DMS153 (cell line): ENCODE measurements at places on chromosomes 2 and 18.

DNA sequence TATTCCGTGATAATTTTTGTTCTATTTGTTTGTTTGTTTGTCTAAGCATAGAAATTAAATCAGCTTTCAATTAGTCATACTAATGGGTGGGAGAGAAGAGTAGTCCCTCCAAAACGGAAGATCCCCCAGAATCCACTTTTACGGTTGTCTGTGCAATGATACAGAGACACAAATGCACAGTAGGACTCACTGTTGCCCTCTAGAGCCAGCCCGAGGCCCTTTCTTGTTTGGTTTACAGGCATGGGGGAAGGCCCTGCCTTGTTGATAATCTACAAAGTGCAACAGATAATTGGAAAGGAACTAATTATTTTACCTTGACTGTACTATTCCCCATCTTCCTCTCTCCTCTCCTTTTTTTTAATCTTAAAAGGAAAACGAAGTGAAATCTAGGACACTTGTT lies 121.1 kb downstream of the ACOXL start:
- peak; percentile 2 for DNase-seq

DNA sequence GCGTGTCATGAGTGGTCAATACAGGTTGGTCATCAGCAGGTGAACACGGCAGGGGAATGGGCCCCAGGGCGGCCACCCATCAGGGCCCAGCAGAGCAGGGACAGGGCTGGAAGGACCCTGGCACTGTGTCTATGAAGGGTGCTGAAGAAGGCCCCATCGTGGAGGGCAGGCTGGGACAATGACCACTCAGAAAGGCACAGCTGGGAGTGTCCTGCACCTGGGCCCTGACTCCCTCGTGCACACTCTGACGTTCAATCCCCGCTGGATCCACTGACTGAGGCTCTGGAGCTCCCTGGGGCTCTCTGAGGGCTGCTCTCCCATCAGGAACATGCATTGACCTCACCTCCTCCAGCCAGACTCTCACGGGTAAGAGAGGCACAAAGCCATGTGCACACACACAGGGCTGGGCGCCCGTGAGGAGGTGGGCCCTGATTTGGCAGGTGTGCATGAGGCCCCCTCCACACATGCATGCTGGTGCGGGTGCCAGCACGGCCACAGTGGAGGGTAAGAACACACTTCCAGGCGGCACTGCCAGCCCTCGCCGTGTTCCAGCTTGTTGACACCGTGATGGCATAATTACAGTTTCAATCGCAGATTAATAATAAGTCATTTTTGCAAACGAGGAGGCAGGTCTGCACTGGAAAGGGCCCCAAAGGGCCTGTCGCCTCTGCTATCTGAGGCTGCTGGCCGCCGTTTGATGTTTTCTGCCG lies 58.5 kb downstream of the SMAD7 start:
- DNase-seq, result no peak

DNA sequence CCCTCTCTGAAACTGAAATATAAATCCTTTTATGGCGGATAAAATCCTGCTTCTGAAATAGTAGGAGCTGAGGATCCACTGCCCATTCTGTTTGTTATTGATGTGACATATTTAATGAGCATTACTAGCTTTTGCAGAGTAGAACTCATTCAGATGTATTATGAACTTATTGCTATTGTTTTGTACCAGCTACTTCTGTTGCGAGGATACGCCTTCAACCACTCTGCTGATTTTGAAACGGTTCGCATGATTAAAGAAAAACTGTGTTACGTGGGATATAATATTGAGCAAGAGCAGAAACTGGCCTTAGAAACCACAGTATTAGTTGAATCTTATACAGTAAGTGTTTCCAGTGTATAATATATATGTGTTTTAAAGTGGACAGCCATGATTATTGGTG lies 27.7 kb downstream of the ACTR2 start:
- no peak for DNase-seq

GRCh38 chr2:219613461-219614070 lies 13.9 kb upstream of the SLC4A3 start:
- DNase-seq, result no peak

- no peak for DNase-seq
These were observed 23.0 kb downstream of the BIN1 start for GRCh38 chr2:127083819-127084503.

DNA sequence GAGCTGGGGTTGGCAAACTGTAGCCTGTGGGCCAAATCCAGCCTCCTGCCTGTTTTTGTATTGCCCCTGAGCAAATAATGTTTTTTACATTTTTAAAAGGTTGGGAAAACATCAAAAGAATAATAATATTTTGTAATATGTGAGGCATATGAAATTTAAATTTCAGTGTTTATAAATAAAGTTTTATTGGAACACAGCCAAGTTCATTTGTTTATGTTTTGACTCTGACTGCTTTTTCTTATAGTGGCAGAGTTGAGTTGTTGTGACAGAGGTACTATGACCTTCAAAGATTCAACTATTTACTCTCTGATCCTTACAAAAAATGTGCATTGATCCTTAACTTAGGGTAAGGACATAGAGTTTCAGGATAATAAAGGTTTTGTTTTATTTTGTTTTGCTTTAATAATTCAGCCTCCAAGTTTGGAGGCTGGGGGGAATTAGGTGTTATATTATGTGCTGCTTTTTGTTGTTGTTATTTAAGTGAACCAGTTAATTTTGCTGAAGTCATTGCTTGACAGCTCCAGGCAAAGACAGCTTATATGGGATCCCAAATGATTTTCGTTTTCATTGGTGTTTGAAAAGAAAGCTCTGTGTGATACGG lies 24.5 kb downstream of the SETBP1 start:
- DNase-seq, result no peak

DNA sequence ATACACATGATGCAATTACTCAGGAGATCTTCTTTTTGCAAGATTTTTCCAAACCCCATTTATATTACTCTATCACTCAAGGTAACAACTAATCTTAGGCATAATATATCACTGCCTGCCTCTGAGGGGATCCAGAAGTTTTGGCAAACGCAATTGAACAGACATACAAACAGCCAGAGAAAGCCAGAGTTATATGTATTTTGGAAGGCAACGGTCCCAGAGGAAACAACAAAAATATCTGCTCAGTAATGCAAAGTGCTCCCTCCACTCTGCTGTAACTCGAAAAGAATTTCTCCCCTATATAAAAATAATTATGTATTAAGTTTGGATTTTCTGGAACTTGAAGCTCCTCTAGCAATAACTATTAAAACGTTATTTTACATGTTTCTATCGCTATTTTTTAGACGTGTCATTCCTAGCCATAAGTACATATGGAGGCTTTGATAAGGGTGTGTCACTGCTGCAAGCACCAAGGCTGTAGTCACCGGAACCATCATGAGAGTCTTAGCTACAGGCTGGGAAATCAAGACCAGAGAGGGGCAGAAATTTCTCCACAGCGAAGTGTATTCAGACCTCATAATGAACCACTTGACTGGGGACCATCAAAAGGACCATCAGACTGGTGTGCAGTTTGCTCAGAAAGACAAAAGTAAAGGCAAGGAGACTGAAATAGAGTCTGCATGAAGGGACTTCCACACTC lies 3.7 kb upstream of the GKN1 start:
- DNase-seq, result no peak

DNA sequence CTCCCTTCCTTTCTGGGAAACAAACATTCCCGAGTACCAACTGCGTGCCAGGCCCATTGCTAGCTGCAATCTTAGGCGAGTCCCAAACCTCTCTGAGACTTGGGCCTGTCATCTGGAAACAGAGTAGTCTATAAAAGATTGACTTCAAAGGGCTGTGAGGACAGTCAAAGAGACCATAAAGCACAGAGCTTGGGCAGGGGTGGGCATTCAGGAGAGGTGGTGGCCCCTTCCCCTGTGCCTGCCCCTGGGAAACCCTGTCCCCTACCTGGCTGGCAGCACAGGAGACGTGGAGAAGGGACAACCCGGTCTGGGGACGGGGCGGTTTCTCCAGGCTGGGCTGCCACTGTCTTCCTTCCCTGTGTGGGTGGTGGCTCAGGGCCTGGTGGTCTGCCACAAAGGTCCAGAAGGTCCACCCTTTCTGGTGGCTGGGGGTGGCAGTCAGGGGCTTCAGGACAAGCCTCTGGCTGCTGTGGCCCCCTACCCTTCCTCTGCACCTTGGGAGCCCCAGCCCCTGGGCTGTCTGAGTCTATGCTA lies 33.9 kb upstream of the FOSL2 start:
- DNase-seq, result no peak

GRCh38 chr2:226981791-226982326 lies 146.0 kb downstream of the RHBDD1 start:
- DNase-seq, result no peak

GRCh38 chr2:196389670-196390069 lies 218.3 kb upstream of the STK17B start:
- no peak for DNase-seq

- no peak for DNase-seq
These were observed 799.7 kb upstream of the FSHR start for GRCh38 chr2:49954059-49954458.

DNA sequence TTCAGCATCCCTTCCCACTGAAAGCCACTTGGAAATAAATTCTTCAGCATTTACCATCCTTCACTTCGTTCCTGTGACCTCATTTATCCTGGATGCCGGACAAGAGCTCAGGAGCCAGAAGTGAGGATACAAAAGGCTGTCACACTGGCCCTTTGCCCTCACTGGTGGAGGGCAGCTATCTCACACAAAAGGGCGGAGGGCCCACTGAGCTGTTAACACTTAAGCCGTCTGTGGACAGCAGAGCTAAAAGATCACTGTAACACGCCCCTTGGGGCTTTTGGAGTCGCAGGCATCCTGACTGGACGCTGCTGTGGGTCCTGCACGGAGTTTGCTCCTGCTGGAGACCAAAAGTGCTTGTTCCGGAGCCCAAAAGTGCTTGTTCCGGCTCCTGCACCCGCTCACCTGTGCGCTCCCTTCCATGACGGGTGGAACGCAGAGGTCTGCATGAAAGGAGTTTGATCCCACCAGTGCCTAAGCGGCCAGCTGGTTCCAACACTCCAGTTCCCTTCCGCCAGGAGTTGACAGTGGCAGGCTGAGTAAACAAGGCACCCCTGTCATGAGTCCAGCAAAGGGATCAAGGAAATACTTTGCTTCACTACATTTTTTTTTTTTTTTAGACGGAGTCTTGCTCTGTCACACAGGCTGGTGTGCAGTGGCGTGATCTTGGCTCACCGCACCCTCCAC lies 572.0 kb upstream of the LINC00305 start:
- peak; percentile 53 for DNase-seq

DNA sequence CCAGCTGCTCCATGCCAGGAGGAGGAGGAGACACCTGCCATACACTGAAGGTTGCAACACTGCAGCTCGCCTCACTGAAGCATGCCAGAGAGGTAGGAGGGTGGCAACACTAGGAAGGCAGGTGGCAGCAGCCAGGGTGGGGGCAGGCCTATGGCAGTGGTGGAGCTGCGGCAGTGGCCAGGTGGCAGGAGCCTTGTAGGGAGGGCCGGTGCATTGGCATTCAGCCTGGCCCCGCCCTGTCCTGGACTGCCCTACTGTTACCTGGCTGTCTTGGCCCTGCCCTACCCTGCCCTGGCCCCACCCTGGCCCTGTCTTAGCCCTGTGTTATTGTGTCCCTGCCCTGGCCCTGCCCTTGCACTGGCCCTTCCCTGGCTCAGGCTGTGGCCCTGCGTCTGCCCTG lies 7.4 kb upstream of the ANKRD62 start:
- peak; percentile 27 for DNase-seq

GRCh38 chr2:187514930-187515329 lies 39.3 kb downstream of the TFPI start:
- no peak for DNase-seq

GRCh38 chr2:230226051-230226551 lies 565 bp downstream of the SP140 start:
- DNase-seq, result no peak

DNA sequence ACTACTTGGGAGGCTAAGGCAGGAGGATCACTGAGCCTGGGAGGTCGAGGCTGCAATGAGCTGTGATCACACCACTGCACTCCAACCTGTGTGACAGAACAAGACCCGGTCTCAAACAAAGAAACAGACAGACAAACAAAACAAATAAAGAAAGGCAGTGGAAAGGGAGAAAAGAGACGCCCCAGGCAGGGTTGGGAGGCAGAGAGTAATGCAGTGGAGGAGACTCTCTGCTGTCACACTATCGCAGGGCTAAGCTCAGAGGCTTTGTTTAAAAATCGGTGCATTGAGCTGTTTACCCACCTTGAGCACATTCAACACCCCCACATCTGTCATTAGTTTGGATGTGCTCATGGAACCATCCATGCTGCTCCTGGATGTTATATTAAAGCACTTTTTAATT lies 84.2 kb upstream of the RMP24 start:
- no peak for DNase-seq

DNA sequence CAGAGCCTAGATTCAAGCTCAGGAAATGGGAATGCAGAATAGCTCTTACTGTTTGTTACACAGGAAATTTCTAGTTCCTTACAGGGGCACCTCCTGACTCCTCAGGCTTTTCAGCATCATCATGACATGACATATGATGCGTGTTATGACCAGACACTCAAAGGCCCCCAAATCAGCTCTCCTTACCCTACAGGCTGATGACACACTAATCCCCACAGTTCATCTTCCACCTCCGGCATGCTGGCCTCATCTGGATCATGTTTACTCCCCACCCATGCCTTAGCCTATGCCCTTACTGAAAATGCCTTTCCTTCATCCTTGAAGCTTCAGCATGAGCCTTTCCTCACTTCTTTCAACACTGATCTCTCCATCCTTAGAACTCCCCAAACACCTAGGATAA lies 356.9 kb downstream of the SETBP1 start:
- no peak for DNase-seq

GRCh38 chr2:186610785-186611184 lies 20.9 kb downstream of the ITGAV start:
- no peak for DNase-seq

GRCh38 chr2:218320704-218321336 lies 28.5 kb upstream of the TMBIM1 start:
- no peak for DNase-seq

DNA sequence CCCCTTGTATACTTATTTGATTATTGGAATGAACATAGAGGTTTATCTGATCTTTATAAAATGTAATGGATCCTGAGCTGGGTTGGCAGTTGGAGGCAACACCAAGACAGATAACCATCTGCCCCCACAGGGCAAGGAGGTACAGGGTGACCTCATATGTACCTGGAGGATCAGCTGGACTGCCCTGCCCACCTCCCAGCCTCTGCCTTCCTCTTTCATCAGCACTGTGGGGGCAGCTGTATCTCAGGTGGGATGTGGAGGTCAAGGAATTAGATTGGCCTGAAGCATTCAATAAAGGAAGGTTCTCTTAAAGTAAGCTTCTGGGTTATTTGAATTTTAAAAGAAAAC lies 92.6 kb downstream of the LYPD6 start:
- DNase-seq, result no peak

DNA sequence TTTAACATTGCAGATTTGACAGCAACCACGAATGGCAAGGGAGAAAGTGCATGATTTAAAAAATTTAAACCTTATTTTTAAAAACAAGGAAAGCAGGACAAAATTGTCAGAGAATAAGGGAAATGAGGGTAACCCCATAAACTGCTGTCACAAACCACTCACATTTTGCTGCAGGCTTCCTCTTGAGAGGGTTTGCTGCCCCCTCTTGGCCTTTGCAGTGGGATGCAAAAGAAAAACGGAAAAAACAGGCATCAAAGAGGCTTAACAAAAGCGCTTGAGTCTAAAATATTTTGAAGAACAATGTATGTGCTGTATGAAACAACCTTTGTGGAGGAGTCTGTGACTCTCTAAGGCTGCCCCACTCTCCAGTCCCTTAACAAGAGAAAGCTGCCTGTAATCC lies 91.6 kb downstream of the TMX3 start:
- peak; percentile 42 for DNase-seq

- DNase-seq, result no peak
These were observed 1028.4 kb upstream of the PIK3C3 start for GRCh38 chr18:40926679-40927078.
